ENCODE measurements at places on chromosomes 7 and 10. TPM values are rescaled to one million over a fixed set of nuclear protein-coding genes. Genes with fewer than 3 reads are reported as not detected.
A peak's percentile ranks its signal among the peaks of the same experiment; 100 is the strongest.

Gene POLR2J2
- total RNA-seq, result 5.2 TPM

Gene TEX36
- not detected for total RNA-seq

Gene CHRM2
- 6.6 TPM for total RNA-seq

Gene DNAJB12
- total RNA-seq, result 37.4 TPM

Gene TUBB8
- total RNA-seq, result not detected

Gene IFIT5
- 1.5 TPM for total RNA-seq

GRCh38 chr7:107799647-107800264 lies 3.3 kb downstream of the SLC26A3 start:
- H3K36me3 ChIP-seq, result no peaks in the 10 kb centered on the region
- peaks cover 19% of the 10 kb centered on the region for H3K4me1 ChIP-seq
- no peaks in the 10 kb centered on the region for H3K27me3 ChIP-seq

GRCh38 chr7:117424090-117424829 lies 3.0 kb downstream of the ASZ1 start:
- DNase-seq, result no peak
- H3K27ac ChIP-seq, result no peak overlapping the region
- H3K4me3 ChIP-seq, result no peak overlapping the region
- no peaks in the 10 kb centered on the region for H3K27me3 ChIP-seq
- H3K36me3 ChIP-seq, result no peaks in the 10 kb centered on the region
- H3K4me1 ChIP-seq, result no peaks in the 10 kb centered on the region

- no peaks in the 10 kb centered on the region for H3K36me3 ChIP-seq
- peaks cover 44% of the 10 kb centered on the region for H3K27me3 ChIP-seq
- DNase-seq, result peak; percentile 63
Measured at GRCh38 chr10:68560186-68560942, at the start of gene TET1. TET1 (plus strand) TSS chr10:68560337; CDS start chr10:68572339, 12,002 bp downstream.

DNA sequence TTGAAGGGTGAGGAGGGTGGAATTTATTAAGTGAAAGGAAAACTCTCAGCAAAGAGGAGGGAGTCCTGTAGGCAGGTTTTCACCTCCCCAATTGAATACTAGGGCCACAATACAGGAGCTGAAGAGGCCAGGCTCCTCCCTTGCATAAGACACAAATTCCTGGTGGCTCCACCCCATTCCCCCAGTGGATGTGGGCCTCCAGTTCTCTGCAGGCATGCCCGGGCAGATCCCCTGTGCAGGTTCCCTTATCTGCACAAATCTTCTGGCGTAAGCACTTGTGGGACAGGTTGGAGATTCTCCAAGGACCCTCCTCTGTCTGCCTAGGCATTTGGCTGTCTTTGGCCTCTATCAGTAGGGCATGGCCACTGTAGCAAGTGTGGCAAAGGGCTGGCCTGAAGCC lies 847.1 kb upstream of the MBL2 start:
- no peak overlapping the region for H3K27ac ChIP-seq
- H3K27me3 ChIP-seq, result no peaks in the 10 kb centered on the region
- no peak for DNase-seq
- no peaks in the 10 kb centered on the region for H3K4me1 ChIP-seq
- no peaks in the 10 kb centered on the region for H3K36me3 ChIP-seq
- H3K4me3 ChIP-seq, result no peak overlapping the region

GRCh38 chr10:73251683-73252444 lies 580 bp downstream of the MRPS16 start:
- peaks cover 4% of the 10 kb centered on the region for H3K36me3 ChIP-seq
- H3K4me3 ChIP-seq, result peak overlapping the region; percentile 71
- DNase-seq, result no peak
- no peaks in the 10 kb centered on the region for H3K27me3 ChIP-seq
- H3K4me1 ChIP-seq, result peaks cover 32% of the 10 kb centered on the region
- peak overlapping the region; percentile 91 for H3K27ac ChIP-seq

DNA sequence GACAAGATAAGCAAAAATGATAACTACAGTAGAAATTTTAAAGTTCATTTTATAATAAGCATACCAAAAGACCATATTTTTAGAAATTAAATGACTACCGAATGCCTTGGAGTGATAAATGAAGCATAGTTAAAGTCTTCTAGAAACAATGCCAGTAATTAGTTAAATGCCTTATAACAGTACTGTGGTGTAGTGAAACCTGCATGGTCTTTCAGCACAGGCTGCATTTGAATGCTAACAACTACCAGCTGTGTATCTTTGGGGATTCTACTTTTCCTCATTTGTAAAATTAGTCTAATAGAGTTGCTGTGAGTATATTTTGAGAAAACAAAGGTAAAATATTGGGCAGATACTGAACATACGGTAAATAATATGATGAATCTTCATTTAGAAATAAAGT lies 25.1 kb downstream of the TSPAN12 start:
- no peak overlapping the region for H3K4me3 ChIP-seq
- DNase-seq, result no peak
- H3K27me3 ChIP-seq, result no peaks in the 10 kb centered on the region
- H3K4me1 ChIP-seq, result no peaks in the 10 kb centered on the region
- no peak overlapping the region for H3K27ac ChIP-seq

- H3K4me3 ChIP-seq, result no peak overlapping the region
- no peak overlapping the region for H3K27ac ChIP-seq
- no peaks in the 10 kb centered on the region for H3K36me3 ChIP-seq
- H3K4me1 ChIP-seq, result no peaks in the 10 kb centered on the region
Measured at GRCh38 chr10:75739414-75740143, 308.2 kb downstream of the LRMDA start.
